ENCODE measurements at places on chromosomes 7 and 10.

DNA sequence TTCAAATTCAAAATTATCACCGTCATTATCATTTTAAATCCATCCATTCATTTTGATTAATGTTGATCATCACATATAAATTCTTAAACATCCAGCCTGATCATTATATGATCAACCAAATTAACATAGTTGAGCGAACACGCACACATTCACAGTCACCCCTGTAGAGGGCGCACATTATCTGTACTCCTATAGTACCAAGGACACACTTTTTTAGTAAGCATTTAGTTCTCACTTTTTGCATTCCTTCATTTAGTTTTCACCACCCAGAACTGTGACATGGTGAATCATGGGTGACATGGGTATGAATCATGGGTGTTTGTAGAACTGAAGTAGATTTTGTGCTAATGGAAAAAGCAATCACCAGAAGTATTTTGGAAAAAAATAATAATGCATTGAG, 26.0 kb upstream of the ZNF735 start:
- peak; percentile 41 for DNase-seq

GRCh38 chr7:90671571-90671970, 75.5 kb downstream of the CDK14 start:
- no peak for DNase-seq

- no peak for DNase-seq
Measured at GRCh38 chr10:101228966-101229265, 347 bp downstream of the LBX1 start.

DNA sequence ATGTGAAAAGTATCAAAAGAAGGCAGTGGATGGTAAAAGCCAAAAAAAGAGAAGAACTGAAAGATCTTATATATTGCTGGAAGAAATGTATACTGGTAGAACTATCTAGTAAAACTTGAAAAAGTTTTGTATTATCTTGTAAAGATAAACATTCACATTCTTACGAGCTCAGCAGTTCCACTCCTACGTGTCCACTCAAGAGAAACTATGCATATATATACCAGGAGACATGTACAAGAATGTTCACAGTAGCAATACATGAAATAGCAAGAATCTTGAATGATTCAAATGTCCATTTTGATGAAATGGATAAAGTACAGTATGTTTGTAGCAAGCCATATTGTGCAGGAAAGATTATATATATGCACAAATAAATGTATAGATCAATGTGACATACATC, 155.0 kb downstream of the RNF133 start:
- DNase-seq = no peak

GRCh38 chr10:47378606-47379444, 5.3 kb downstream of the ZNF488 start:
- DNase-seq = no peak

GRCh38 chr7:139058943-139059342, 23.1 kb upstream of the ZC3HAV1L start:
- no peak for DNase-seq

DNA sequence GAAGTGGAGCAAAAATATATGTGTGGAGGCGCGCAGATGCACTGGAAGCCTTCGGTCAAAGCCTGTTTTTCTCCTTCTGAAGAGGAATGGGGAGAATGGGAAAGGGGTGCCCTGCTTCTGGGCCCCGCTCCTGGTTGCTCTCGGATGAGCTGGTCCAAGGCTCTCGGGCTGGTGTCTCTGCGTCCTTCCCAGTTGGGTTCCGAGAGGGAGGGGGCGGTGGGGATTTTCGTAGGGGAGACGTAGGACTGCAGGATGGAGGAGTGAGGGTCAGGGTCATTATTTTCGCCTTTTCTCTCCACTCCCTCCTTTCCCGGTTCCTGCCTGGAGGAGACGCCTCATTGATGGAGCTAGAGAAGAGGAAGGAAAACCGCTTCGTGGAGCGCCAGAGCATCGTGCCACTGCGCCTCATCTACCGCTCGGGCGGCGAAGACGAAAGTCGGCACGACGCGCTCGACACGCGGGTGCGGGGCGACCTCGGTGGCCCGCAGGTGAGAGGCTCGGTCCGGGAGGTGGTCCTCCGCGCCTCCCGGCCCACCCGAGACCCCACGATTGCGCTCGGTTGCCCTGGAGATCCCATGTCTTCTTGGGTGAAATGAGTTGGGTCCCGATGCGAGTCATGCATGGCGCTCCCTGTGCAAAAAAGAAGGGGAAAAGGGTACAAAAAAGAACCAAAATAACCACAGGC, 790 bp downstream of the ADAM22 start:
- DNase-seq = peak; percentile 25

DNA sequence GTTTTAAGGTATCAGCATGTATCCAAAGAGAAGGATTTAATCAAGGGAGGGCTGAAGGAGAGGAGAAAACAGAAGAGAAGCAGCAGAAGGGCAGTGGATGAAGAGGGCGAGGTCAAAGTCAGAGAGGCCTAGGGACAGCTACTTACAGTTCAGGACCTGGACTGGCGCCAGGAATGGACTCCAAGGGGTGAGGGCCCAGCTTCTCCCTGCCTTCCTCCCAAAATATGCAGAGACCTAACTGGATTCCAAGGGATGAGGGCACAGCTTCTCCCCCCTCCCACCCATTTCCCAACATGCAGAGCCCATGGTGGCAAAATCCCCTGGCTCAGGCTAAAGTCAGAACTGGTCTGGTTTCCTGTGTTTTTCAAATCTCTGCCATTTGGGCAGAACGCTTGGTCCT, 3.4 kb upstream of the TCF7L2 start:
- no peak for DNase-seq

DNA sequence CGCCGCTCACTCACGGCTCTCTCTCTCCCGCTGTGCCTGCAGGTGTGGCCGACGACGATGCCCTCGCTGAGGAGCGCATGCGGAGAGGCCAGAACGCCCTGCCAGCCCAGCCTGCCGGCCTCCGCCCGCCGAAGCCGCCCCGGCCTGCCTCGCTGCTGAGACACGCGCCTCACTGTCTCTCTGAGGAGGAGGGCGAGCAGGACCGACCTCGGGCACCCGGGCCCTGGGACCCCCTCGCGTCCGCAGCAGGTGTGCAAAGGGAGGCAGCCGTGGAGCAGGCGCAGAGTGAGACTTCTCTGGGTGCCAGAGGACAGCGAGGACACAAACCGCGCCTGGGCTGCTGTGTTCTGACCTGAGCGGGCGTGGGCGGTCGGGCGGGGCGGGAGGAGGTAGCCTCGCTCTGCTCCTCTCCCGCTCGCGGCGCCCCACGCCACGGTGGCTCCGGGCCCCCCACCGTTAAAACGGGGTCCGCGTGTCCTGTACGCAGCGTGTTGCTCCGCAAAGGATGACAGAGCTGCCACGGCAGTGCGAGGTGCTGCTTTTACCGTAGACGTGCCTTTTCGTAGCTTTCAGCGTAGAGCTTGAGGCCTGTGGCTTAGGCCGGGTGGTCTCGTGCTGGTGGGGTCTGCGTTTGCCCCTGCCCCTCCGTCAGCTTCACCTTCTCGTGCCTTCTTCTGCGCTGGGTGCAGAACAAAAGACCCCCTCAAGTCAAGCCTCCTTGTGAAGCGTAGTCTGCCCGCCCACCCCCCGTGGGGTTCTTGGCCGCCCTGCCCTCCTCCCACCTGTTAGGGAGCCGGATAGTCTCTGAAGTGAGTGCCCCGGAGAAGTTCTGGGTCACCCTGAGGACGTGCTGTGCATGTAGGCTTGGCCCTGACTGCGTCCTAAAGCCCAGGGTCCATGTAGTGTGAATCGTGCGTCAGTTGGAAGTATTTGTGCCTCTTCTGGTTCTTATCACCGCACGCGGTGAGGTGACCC, 73.2 kb downstream of the DNAJB6 start:
- DNase-seq = no peak

GRCh38 chr7:75866489-75867389, 12.1 kb upstream of the RHBDD2 start:
- DNase-seq = peak; percentile 71

GRCh38 chr7:90401989-90402388, 1.3 kb upstream of the CLDN12 start:
- DNase-seq = no peak

DNA sequence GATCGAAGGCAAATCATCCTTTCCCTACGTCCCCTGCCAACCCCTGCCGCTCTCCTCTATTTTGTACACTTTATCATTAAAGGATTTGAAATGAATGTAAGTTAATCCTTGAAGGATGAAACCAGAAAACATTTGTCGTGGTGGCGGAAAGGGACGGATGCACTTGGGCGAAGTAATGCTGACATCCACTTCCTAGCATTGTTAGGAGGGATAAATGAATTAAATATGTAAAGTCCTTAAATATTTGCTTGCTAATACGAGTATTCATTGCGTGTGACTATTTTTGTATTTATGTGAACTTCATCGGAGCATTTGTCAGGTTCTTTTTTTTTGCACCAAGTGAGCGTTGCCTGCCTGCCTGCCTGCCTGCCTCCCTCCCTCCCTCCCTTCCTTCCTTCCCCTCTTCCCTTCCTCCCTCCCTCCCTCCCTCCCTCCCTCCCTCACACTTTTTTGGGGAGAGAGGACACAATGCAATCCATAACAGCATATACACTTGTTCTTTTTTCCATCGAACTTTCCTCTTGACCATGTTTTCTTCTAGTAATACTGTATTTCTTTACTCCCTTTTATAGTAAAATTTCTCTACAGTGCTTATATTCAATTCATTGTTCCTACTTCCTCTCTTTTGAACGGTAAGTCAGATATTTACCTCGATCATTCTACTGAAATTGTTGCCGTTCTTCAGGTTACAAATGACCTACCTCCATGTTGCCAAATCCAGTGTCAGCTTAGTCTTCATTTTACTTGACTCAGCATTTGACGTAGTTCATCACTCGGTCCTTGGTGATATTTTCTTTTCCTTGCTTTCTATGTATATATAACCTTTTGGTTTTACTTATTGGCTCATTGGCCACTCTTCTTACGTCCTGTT, 831 bp downstream of the CCDC7 start:
- DNase-seq = peak; percentile 38

DNA sequence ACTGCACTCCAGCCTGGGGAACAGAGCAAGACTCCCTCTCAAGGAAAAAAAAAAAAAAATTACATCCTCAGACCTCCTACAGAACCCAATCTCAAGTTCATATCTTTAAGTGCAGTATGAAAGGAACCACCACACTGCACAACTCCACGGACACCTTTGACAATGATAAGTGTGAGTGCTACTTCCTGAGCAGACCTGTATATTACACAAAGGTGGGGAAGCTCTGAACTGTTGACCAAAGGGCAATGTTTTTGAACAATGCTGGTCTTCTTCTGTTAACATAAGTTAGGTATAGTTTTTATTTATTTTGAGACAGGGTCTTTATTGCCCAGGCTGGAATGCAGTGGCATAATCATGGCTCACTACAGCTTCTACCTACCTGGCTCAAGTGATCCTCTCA, 54.1 kb upstream of the RNF148 start:
- DNase-seq = no peak

GRCh38 chr10:94138391-94138790, 144.7 kb downstream of the PLCE1 start:
- DNase-seq = no peak

DNA sequence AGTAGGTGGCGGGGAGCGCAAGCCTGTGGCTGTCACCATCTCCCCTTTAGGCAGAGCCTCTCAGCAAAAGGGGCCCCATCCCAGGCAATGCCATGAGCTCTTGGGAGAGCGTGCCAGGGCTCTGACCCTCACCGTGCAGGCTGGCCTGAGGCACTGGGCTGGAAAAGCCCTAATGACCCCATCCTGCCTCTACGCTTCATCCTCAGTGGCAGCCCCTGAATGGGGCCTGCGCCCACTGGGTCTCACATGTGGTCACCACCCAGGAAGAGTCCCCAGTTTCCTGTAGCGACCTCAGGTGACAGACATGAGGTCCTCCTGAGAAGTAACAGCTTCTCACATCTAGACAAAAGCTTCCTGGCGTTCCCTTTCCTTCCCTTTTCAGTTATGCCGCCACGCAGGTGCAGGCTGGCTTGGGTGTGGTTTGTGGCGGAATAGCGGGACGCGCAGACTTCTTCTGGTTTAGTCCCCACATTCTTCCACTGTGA, 59.2 kb downstream of the CLEC2L start:
- no peak for DNase-seq

GRCh38 chr7:139820089-139820488, 9.0 kb upstream of the TBXAS1 start:
- no peak for DNase-seq

GRCh38 chr10:1382711-1383110, 326.5 kb downstream of the WDR37 start:
- no peak for DNase-seq

GRCh38 chr7:15628876-15629275, 57.6 kb downstream of the MEOX2 start:
- DNase-seq = no peak

- no peak for DNase-seq
Measured at GRCh38 chr7:156932006-156932405, 17.5 kb upstream of the NOM1 start.

DNA sequence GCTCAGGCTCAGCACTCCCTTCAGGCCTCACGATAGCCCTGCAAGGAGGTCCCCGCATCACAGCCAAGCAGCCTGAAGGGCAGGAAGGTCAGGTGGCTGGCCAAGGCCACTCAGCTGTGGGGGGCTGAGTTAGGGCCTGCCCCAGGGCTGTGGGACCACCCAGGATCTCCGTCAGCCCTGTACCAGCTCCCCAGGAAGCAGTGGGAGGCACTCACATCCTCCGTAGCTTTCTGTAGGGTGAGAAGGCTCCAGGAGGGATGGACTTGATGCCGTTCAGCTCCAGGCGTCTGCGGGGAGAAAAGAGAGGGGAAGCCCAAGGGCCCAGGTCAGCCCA, 125.9 kb downstream of the SLIT1 start:
- no peak for DNase-seq

- no peak for DNase-seq
Measured at GRCh38 chr10:103619424-103620351, 126.2 kb downstream of the NEURL1 start.

- no peak for DNase-seq
Measured at GRCh38 chr7:20786779-20787659, at the start of gene SP8. SP8 (minus strand) TSS chr7:20786886; CDS start chr7:20786798, 88 bp downstream.

- no peak for DNase-seq
Measured at GRCh38 chr7:100088095-100088620, 611 bp upstream of the COPS6 start.

GRCh38 chr7:39745320-39745719, 121.9 kb downstream of the RALA start:
- no peak for DNase-seq

GRCh38 chr10:115941361-115941771, 331.6 kb downstream of the GFRA1 start:
- no peak for DNase-seq

- DNase-seq = no peak
Measured at GRCh38 chr10:80685355-80685754, 147.7 kb downstream of the SH2D4B start.

- no peak for DNase-seq
Measured at GRCh38 chr7:40234046-40234445, 99.2 kb downstream of the SUGCT start.

DNA sequence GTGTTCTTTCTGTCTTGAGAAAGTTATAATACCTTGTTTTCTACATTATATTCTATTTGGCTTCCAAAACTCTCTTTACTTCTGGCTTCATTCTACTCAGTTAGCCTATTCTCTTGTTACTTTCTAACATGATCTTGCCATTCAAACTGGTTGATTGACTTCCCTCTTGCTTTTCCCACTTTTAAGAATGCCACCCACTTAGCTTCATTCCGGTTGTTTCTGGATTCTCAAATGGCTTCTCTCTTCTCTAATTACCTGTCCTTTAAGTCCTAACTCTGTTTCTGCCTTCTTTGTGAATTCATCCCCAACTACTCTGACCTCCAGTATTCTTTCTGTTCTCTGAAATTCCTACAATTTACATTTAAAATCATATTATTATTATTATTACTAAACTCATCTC, 52.0 kb downstream of the ANKIB1 start:
- no peak for DNase-seq

Data from AML-193 (cell line).